ENCODE measurements at places on chromosomes 1 and 21.

- no peak for DNase-seq
These were observed 14.4 kb downstream of the SLC41A1 start for GRCh38 chr1:205798577-205798976.

DNA sequence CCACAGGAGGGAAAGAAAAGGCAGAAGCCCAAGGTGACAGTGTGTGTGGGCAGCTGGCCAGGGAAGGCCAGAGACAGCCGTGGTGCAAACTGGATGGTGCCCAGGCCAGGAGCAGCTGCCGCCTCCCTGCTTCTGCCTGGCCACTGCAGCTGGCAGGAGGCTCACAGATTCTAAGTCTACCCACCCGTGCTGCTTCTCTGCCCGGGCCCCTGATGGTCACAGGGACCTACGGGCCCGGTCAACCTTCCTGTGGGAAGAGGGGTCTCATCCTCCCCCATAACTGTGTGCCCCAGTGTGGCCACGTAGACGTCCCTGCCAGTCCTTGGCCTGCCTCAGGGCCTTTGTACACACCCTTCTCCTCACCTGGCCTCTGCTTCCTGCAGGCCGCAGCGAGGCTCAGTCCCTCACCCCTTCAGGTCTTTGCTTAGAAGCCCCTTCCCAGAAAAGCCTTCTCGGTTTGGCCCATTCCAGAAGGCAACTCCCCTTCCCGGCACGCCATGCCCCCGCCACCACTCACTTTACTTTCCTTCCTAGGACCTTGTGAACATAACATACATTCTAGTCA is 192.6 kb upstream of the AJAP1 start:
- no peak for DNase-seq

DNA sequence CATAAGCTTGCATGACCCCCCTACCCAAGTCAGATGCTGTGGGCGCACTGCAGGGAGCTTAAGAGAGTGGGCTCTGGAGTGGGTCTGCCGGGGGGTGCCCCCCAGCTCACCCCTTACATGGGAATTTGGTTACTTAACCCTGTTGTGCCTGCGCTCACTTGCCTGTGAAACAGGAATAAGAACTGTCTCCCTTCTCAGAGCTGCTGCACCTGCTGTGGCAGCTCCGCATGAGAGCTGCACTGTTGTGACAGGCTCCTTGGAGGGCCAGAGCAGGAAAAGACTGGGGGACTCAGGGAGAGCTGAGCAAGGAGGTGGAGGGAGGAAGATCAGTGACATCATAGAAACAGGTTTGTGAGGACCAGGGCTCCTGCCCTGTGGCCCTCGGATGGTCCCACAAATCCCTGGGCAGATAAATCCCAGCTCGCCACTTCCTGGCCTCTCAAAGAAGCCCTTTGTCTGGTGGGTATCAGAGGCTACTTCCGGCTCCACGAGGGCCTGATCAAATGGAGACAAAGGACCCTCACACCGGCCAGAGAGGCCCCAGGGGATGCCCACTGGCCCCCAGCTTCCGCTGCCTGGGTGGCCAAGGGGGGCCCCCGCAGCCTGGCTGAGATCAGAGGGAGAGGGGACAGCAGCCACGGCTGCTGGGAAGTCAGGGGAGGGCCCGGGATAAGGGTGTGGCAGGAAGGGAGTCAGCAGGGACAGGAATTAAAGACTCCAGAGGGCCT is 28.9 kb upstream of the LAPTM5 start:
- no peak for DNase-seq

DNA sequence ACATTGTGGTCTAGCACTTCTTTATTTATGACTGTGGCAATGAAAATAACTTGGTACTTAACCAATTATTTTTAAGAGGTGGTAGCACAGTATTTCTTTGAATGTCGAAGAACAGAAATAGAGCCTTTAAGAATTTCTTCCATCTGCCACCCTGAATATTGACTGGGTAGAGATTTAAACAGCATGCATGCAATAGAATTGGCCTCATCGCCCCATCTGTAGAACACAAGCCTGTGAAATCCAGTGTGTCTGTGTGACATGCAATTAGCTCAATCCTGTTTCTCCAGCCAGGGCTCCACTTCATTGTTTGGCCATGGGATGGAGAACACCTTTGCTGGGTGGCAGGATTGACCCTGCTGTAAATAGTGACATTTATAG is 17.1 kb upstream of the KLHDC8A start:
- no peak for DNase-seq

- no peak for DNase-seq
These were observed 71.9 kb downstream of the LHX9 start for GRCh38 chr1:197989058-197989457.

GRCh38 chr1:87510540-87510939 is 181.9 kb downstream of the LMO4 start:
- DNase-seq: no peak

DNA sequence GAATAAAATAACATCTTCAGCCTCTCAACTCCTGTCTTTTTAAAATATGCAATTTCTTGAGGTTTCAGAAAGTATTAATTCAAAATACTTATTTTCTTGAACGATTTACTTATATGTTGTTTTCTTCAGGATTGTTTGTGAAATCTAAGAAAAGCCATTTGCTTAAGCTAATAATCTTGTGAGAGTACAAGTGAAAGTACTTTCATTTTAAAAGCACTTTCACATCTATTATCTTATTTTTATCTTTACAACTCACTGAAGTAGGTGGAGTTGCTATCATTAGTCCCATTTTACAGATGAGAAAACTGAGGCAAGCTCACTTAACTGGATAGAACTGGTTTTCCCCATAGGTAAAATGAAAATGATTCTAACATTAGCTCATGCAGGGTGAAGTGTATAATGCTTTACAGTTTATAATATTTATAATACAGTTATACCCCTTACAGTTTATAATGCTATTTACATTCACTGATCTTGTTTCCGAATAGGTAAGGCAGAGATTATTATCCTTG is 4.7 kb upstream of the PLPP3 start:
- no peak for DNase-seq

- peak; percentile 60 for DNase-seq
These were observed 97.4 kb downstream of the KCNH1 start for GRCh38 chr1:211036381-211037060.

DNA sequence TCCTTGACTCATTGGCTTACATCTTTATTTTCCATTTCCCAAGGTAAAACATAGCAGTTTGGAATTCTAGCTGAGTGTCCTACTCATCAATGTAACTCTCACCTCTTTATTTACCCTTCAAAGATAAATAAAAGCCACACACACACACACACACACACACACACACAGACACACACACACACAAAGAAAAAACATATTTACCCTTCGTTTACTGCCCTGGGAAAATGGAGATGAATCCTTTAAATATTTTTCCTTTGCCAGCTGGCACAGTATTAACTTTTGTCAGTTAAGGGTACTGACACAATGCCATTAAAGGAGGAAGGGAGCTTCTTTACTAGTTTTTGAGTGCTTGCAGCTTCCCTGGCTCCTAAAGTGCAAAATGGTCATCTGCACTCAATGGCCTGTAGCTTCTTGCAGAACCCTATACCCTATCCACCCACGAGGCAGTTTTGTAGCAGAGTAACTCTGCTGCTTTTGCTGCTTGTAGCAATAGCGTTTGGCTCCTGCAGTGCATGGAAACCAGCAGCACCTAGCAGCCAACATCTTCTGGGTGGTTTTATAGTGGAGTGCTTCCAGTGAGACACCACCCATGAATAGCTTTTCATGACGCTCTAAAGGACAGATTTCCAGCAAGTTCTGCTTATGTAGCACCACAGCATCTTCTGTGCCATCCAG is 103.7 kb downstream of the HS2ST1 start:
- DNase-seq: no peak

GRCh38 chr1:199287206-199287605 is 648.4 kb downstream of the PTPRC start:
- DNase-seq: no peak

- DNase-seq: no peak
These were observed 311.0 kb downstream of the KCTD3 start for GRCh38 chr1:215878128-215878527.

- DNase-seq: no peak
These were observed 3.0 kb downstream of the SRP9 start for GRCh38 chr1:225780630-225781029.

DNA sequence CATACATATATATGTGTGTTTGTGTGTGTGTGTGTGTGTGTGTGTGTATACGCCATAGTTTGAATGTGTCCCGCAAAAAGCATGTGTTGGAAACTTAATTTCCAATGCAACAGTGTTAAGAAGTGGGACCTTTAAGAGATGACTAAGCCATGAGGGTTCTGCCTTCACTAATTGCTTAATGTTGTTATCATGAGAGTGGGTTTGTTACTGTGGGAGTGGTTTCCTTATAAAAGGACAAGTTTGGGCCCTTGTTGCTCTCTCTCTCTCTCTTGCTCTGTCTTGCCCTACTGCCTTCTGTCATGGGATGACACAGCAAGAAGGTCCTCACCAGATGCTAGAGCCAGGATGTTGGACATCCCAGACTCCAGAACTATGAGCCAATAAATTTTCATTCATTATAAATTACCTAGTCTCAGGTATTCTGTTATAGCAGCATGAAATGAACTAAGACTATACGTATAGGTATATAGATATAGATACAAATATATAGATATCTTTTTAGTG is 103.8 kb upstream of the ZC3H11B start:
- DNase-seq: no peak

DNA sequence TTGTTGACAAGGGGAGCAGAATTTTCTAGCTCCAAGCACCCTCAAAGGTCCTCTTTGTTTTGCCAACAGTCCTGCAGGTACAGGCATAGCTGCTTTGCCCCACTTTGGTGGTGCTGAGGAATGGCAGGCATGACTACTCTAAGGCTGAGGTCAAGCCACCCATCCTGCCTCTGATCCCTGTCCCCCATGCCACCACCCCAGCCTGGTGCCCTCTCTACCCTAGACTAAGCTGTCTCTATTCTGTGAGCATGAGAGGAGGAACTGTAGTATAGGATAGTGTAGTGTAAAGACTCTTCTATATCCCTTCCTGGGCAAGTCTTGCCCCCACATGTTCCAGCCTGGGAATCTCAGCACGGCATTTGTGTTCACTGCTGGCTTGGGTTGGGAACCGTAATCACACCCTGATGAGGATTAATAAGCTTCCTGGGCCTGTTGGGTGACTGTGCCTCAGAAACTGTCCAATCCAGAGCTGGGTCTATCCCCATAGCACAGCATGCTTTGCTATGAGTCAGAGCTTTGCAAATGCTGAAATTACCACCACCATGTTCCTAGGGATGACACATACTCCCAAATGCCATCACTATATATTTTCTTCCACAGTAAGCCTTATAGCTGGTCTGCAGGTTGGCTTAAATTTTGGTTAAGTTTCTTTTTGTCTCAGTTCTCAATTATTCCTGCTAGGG is 105.7 kb upstream of the PPP2R5A start:
- DNase-seq: peak; percentile 87

- no peak for DNase-seq
These were observed 3.3 kb downstream of the CAPN2 start for GRCh38 chr1:223715604-223716172.

DNA sequence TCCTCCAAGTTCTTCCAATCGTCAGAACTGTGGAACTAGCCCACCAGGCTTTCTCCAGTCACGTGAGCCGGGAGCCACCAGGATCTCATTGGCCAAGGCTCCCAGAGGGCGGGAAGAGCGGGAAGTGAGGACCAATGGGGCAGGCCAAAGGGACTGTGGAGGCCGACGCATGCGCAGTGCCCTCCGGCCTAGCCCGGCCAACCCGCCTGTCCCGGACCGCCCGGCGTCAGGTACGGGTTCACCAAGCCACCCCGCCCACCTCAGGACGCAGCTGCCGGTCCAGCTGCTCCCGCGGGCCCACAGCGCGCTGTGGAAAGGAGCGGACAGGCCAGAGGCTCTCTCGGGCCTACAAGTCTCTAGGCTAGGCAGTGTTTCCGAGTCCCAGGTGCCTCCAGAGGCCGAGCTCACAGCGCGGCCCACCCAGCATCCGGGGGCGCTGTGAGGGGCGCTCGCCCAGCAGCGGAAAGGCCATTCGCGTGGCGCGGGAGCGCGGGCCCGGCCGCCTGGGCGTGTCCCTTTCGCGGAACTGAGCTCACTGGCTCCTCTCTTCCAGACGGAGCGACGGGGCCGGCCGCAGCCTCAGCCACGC is 10.9 kb downstream of the OR14I1 start:
- DNase-seq: no peak

DNA sequence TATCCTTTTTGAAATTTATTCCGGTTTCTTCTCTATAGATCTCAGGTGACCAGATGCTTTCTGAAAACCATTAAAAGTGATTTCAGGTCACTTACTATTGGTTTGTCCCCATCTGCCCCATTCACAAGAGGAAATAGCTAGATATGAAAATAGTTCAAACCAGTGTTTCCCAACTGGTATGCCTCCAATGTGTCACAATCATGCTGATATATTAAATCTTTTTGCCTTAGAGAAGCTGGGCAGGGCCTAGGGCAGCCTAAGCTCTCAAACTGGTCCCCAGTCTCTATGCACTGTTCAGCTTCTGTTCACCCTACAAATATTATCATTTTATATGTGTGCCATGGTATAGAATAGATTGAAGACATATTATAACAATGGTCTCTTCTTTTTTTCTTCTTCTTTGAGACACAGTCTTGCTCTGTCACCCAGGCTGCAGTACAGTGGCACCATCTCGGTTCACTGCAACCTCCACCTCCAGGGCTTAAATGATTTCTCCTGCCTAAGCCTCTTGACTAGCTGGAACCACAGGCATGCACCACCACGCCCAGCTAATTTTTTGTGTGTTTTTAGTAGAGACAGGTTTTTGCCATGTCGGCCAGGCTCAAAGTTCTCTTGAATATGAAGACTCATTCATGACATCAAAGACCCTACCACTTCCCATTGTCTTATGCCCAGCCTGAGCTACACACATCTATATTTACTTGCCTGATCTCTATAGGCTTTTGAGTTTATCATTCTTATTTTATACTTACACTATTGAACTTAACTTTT is 15.7 kb downstream of the PTPN22 start:
- no peak for DNase-seq

DNA sequence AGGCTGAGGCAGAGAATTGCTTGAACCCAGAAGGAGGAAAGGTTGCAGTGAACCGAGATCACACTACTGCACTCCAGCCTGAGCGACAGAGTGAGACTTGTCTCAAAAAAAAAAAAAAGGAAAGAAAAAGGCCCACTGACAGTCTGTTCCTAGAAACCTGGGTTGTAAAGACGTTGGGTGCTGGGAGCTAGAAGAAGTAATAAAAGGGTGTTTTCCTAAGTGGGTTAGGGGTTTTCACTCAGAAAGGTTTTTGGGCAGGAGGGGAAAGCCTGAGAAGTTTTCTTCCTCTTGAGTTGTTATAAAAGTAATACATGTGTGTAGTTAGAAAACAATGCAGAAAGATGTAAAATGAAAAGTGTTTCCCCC is 25.4 kb downstream of the CELA3A start:
- DNase-seq: no peak

DNA sequence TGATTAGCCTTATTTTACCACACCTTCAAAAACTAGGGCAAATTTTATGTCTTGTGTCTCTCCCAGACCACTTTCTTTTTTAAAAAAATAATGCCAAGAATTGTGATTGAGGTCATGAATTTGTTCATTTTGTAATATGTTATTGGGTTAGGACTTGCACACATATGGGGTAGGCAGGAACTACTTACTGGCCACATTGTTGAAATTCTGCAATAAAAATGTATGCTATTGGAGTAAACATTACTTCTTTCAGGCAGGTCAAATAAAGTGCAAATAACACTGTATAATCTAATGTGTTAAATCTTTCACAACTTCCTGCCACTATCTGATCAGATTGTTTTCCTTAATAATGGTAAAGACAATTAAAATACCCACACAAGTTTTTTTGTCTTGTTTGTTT is 166.6 kb upstream of the COL11A1 start:
- DNase-seq: no peak
